GF-D8 (cell line): ENCODE measurements at places on chromosomes 1 and 21.

DNA sequence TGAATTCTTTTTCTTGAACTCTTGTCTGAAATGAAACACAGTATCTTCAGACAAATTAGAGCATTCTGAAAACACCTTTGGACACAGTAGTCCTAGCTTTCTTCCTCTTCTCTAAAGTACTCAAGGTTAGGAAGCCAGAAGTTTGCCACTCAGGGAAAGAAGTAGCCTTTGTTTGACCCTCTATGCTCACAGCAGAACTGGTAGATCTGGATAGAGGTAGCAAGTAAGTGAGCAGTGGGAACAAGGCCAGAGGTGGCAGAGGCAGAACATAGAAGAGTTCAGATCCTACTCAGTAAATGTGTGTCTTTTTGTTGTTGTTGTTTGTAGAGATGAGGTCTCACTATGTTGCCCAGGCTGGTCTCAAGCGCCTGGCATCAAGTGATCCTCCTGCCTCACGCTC lies 7.4 kb upstream of the PIGR start:
- DNase-seq = no peak

DNA sequence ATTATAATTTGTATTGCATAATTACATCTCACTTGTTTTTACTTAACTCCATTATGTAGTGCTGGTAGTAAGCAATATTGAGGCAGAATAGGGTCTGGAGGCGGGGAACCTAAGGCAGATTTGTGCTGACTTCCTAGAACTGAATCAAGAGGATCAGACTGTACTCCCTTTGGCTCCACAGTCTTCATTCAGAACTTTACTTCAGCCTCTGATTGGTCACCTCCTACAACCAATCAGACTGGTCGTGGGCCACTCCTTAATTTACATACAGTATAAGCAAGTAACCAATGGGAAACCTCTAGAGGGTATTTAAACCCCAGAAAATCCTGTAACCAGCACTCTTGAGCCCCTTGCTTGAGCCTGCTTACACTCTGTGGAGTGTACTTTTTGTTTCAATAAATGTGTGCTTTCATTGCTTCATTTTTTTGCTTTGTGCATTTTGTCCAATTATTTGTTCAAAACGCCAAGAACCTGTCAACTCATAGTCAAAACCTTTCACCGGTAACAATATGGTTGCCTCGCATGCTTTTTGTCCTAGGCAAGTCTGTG lies 31.6 kb downstream of the ZBTB8OS start:
- no peak for DNase-seq

- DNase-seq = peak; percentile 8
Measured at GRCh38 chr1:151945725-151946722, 36.7 kb upstream of the THEM4 start.

DNA sequence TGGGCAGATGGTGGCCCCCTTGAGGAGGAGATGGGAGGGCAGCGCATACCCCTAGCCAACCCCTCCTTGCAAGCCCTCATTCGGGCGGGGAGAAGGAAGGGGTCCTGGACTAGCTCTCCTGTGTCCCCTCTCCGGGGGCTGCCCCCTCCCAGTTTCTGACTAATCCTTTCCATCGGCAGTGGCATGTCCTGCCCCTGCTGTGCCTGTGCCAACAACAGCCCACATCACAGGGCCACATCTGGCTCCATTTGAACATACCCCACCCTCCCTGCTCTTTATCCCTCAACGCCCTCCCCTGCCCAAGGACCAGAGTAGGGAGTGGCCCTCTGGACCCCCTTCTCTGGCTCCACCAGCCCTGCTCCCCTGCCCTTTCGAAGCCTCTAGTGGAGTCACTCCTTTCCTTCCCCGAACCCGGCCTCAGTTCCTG lies 11.0 kb upstream of the LMNA start:
- no peak for DNase-seq

DNA sequence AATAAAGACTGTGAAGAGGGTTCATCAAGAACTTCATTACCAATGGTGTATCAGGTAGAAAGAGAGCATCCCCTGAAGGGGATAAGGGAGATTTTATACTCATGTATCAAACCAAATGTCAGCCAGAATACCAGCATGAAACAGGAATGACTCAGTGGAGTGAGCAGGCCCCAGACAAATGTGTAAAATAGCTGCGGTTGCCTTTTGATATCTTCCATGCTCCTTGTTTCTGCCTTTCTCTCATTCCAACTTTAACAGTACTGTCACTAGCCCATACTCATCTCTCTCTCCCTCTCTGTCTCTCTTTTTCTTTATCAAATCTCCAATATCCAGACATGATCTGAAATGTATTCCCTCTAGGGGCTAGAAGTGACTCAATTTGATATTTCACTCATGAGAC lies 47.8 kb downstream of the GPR88 start:
- no peak for DNase-seq
